T-cell (primary cell): ENCODE measurements at places on chromosomes 1 and 21. TPM values are rescaled to one million over a fixed set of nuclear protein-coding genes. Genes with fewer than 3 reads are reported as not detected.

DNA sequence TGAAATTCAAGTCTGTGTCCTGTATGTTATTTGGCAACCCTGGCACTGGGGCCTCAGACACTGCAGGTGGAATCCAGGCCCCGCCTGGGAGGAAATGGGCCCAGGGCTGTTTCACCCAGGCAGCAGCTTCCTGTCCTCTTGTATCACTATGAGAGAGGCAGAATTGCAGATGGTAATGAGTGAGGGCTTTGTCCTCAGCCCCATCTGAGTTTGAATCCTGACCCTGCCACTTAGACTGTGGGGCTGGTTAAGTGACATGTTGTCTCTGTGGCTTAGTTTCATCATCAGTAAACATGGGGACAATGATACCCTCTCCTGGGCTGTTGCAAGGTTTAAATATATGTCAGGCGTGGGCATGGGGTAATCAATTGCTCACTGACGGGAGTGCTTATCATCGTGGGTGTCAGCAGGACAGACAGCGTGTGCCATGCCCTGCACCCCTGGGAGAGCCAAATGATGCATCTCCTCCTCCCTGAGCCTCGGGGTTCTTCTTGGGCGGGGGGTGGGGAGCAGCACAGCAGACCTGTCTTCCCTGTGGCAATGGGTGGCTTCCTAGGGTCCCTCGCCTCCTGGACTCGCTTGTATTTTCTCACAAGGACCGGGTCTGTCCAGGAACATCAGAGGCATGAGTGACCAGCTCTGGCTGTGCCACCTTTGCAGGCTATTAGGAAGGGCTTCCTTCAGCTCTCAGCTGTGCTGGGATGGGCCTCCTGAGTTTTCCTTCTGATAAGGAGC is 42.1 kb downstream of the ARHGEF10L start:
- DNase-seq, result no peak

- DNase-seq, result no peak
Observed at GRCh38 chr1:208240662-208241355, 3.4 kb downstream of the PLXNA2 start.

DNA sequence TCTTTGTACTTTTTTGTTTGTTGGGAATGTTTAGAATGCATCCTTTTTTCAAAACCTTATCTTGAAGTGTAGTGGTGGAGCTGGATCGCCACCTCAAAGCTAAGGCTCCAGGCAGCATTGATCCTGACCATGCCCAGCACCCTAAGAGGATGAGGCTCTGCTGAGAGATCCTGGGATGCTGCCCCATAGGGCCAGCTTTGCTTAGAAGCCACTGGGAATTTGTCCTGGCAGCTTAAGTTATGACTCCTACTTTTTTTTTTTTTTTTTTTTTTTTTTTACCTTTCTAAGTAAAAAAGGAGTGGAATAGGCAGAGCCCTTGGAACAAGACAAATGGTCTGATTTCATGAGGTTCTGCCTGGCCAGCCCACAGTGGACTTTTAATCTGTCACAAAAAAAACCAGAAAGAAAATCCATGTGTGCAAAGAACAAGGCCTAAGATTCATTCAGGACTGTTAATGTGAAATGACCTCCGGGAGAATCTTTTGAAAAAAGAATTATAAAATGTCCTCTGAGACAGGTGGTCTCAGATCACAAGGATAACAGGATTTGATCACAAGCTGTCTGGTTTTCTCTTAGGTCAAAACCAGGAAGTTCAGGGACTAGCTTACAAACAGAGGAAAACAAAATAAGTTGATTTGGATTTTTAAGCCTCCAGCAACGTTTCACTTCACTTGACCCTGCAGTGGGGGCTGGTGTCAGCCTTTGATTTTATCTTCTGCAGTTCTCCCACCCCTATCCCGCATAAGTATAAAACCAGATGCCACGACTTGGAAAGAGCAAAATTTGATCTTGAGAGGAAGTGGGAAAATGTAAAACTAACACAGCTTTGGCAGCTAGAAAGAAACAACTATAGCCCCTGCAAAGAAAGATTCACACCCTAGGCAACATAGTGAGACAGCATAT is 25.9 kb upstream of the RAP1A start:
- DNase-seq, result no peak

The CSF3R gene
- total RNA-seq, result 1.8 TPM

The UBXN10 gene
- 0.13 TPM for total RNA-seq

The CSDE1 gene
- 585 TPM for total RNA-seq
